H4 (cell line): ENCODE measurements at places on chromosomes 13 and 19. TPM values are rescaled to one million over a fixed set of nuclear protein-coding genes. Genes with fewer than 3 reads are reported as not detected.

The STXBP2 gene
- 2.5 and 3.1 TPM in 2 replicates for total RNA-seq

The ZNF442 gene
- 0.72 and 5.2 TPM in 2 replicates for total RNA-seq

The SLC1A6 gene
- total RNA-seq: 0.06 TPM in 1 of 2 replicates, not detected in the other

The PALM gene
- 3.7 and 5.8 TPM in 2 replicates for total RNA-seq

The IRGC gene
- total RNA-seq: not detected in 2 replicates

The ZNF571 gene
- total RNA-seq: 2.9 and 4.2 TPM in 2 replicates

The KASH5 gene
- not detected in 2 replicates for total RNA-seq

The EML2 gene
- total RNA-seq: 5.1 and 11.7 TPM in 2 replicates

The CEACAM20 gene
- total RNA-seq: not detected in 2 replicates

The TNNI3 gene
- not detected in 2 replicates for total RNA-seq

The SLC10A2 gene
- not detected in 2 replicates for total RNA-seq

The TPP2 gene
- 16.2 and 27.1 TPM in 2 replicates for total RNA-seq

The DHDH gene
- 0.27 TPM in 1 of 2 replicates, not detected in the other for total RNA-seq

The DLL3 gene
- total RNA-seq: 2.0 and 2.2 TPM in 2 replicates

The ZNF681 gene
- total RNA-seq: 2.8 and 5.4 TPM in 2 replicates

The CABP5 gene
- 0.47 TPM in 1 of 2 replicates, not detected in the other for total RNA-seq
